ENCODE measurements at places on chromosomes 2 and 18. TPM values are rescaled to one million over a fixed set of nuclear protein-coding genes. Genes with fewer than 3 reads are reported as not detected.
A peak's percentile ranks its signal among the peaks of the same experiment; 100 is the strongest.

GRCh38 chr2:204321910-204322751 is 223.1 kb upstream of the PARD3B start:
- DNase-seq, result no peak

DNA sequence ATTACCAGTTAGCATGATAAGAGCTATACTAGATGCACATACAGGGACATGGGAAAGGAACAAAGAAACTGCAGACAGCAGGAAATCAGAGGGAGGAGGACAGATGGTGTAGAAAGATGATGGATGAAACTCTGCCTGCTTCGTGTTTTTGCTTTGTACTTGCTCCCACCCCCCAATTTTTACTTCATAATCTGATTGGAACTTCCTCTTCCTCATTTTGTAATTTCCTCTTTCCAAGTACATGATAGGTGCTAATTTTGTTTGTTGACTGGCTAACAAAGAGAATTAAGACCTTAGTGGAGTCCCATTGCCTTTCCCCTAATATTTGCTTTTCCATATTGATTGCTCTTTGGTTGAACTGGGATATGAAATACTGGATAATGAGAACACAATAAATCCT is 76.0 kb upstream of the PELI1 start:
- peak; percentile 37 for DNase-seq

DCDC2C gene
- total RNA-seq, result not detected

- DNase-seq, result no peak
Measured at GRCh38 chr2:97718051-97718882, 4.9 kb downstream of the ZAP70 start.

GRCh38 chr2:189022053-189022481 is 47.9 kb downstream of the COL3A1 start:
- DNase-seq, result no peak

DNA sequence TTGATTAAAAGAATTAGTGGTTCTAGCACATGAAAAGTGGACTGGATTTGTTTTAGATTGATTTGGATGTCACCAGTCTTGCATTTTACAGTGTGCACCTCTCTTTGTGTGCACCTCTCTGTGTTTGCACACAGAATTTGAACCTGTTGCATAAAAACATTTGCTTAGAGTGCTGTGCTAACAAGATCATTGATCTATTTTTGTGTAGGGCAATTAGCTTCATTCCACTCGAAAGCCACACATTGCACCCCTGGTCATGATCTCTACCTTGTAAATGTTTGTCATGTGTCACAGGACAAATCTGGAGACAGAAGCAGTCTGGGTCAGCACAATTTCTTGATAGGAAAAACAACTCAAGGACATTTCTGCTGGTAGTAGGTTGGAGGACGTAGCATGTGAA is 258.7 kb upstream of the LINC00305 start:
- DNase-seq, result no peak

- no peak for DNase-seq
Measured at GRCh38 chr2:79982445-79982844, 322.1 kb downstream of the LRRTM1 start.

KCNG3 gene
- 3.9 TPM for total RNA-seq

GRCh38 chr18:58226429-58226828 is 182.4 kb downstream of the NEDD4L start:
- no peak for DNase-seq
